NCI-H146 (cell line): ENCODE measurements at places on chromosomes 2 and 18.

DNA sequence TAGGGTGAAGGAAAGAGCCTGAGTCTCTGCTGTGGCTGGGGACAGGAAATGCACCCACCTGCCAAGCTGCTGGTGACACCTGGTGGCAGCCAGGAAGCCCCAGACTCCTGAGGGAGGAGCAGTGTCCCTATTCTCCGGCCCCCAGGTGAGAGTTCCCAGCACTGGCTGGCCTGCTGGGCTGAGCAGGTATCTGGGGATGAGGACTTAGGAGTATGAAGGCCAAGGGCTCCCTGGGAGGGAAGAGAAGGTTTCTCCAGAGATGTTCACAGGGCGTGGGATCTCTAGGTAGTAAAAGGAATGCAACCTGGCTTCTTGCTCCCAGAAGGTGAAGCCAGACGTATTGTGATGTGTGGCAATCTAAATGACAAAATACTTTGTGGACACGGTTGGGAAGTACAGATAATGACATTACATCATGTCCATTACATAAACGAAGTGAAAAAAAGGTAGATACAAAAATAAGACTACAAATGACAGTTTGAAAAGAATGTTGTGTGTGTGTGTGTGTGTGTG lies 75.8 kb upstream of the SLC1A4 start:
- DNase-seq, result peak; percentile 78

DNA sequence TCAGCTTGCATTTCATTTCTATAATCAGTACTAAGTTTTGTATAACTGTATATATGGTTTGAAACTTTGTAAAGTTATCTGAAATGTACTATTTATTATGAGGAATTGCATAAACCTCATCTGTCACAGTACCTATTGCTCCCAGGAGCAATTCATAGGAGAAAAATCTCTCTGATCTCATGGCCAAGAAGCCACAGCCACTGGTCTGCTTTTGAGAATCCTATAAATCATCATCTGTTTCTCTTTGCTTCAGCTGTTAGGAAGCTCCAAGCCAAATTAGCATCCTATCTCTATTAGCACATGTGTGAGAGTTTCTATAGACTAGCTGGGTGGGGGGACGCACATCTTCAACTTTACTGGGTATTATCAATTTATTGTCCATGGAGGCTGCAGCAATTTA lies 210.3 kb downstream of the CYP26B1 start:
- DNase-seq, result peak; percentile 61

- no peak for DNase-seq
Measured at GRCh38 chr2:98773169-98773568, 42.2 kb upstream of the MGAT4A start.

GRCh38 chr2:136059036-136059472 lies 58.9 kb downstream of the CXCR4 start:
- no peak for DNase-seq

DNA sequence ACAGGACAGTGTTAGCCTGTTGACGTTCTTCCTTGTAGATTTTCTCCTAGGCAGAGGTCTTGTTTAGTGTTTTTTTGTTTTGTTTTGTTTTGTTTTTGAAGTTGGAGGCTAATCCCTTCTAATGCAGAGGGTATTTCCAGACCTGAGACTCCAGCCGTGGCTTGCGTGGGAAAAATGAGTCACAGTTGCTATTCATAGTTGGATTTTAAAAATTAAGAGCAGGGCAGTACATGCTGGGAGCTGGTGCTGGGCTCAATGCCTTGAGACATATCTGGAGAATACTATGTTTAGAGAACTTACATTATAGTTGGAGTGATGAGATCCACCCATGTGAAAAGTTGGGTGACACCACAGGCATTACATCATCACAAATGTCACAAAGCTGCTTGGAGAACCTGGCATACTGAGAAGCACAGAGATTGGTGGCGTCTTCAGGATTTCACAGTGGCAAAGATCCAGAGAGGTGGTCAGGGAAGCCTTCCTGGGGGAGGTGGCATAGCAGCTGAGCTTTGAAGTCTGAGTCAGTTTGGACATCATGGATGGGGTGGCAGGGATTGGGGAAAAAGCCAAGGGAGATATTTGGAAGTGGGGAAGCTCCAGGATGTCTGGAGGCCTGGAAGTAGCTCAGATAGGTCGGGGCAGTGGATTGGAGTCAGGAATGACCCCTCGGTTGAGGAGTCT lies 249.4 kb downstream of the LOXHD1 start:
- no peak for DNase-seq

- DNase-seq, result no peak
Measured at GRCh38 chr2:26609205-26609631, 31.9 kb downstream of the CIB4 start.

- DNase-seq, result no peak
Measured at GRCh38 chr2:207330912-207331311, 165.2 kb upstream of the KLF7 start.

- no peak for DNase-seq
Measured at GRCh38 chr2:209113026-209113425, 310.8 kb upstream of the MAP2 start.

GRCh38 chr18:27901424-27902226 lies 275.3 kb downstream of the CDH2 start:
- peak; percentile 54 for DNase-seq

GRCh38 chr2:217160978-217161973 lies 301.4 kb upstream of the TNP1 start:
- peak; percentile 1 for DNase-seq

DNA sequence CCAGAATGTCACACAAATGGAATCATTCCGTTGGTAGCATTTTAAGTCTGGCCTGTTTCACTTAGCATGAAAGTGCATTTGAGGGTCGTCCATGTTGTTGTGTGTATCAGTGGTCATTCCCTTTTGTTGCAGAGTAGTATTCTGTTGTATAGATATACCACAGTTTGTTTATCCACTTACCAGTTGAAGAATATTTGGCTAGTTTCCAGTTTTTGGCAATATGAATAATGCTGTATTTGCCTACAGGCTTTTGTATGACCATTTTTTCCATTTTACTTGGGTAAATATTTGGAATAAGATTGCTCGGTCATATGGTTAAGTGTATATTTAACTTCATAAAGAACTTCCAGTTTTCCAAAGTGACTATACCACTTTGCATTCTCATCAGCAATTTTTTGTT lies 100.0 kb upstream of the ALPP start:
- DNase-seq, result no peak

DNA sequence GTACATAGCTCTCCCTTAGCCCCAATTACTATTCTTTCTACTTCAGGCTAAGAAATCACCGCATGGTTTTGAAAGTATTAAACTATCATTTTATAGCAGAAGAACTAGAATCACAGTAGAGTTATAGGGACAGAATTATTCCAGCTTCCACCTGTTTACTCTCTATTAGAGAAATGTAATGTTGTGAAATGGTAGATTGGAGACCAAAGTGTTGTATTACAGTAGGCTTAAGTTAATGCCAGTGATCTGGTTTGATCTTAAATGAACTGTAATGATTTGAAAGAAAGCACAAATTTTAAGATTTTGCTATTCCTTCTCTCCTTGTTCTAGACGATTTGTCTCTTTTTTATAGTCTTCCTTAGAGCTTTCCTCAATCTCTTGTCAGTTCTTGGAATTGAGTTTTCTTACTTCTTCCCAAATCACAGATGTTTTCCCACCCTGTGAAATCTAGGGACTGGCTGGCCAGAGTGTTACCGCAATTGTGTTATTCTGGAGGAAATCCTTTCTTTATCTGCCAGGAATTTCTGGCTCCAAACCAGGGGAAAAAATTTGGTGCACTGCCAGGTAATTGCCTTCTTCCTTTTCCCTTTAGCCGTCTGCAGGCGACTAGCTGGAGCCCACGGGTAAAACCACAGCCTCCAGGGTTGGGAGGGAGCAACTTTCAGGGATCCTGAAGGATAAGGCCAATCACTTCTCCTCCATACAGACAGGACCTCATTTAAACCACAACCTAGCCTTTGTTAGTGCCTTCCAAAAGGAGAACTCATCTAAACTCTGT lies 51.7 kb downstream of the NOP58 start:
- DNase-seq, result no peak
